Activated CD4-positive, alpha-beta memory T cell treated with anti-CD3 and anti-CD28 coated beads for 36 hours (primary cell): ENCODE measurements at places on chromosomes 13 and 19. TPM values are rescaled to one million over a fixed set of nuclear protein-coding genes. Genes with fewer than 3 reads are reported as not detected.

GSX1 gene
- total RNA-seq, result not detected

TMEM143 gene
- 17.9 TPM for total RNA-seq

UGGT2 gene
- not detected for total RNA-seq

DNA sequence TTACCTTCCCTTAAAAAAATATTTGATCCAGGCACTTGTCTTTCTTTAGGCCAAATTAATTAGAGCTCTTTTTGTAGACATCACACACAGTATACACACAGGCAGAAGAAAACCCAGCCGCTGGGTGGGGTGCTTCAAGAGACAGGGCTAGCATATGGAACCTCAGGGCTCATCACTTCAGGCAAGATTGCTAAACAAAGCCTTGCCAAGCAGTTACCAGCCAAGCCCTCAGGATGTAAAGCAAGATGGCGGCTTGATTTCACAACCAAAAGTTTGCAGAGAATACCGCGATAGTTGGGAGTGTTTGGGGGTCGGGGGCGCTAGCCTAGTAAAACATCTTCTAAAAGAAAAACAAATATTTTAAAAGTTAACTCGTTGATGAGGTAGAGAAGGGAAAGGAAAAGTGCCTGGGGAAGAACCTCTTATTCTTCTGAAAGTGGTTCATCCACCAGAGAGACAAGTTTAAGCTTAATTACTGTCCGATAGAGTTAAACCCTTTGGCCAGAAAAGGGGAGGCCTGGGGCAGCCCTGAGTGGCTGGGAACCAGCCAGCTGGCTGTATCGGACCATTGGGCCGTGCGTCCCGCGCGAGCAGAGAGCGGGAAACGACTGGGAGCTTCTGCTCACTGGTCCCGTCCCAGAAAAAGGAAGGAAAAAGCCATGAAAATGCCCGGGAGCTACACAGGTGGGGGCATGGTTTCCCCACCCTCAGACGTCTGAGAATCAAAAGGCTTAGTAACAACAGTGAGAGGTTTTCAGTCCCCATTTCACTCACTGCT is 254.9 kb upstream of the PCDH20 start:
- no peak for DNase-seq

DNA sequence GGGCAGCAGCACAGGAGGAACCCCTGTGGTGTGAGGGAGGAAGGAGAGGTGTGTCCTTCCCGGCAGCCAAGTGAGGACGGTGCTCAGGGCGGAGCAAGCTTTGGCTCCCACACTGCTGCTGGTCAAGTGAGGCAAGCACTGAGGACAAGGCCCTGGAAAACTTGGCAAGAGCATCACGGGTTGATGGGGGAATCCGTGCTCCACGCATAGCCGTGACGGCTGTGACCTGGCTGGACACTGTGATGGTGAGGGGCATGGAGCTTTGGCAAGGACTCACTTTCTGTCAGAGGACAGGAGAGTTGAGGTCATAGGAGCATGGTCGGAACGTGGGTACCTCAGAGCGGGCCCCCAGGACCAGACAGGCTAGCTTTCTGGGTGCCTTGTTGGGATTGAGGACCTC is 29.0 kb upstream of the SLC15A1 start:
- no peak for DNase-seq

- DNase-seq, result peak; percentile 86
Observed at GRCh38 chr19:14472202-14472938, 2.8 kb downstream of the PTGER1 start.

- no peak for DNase-seq
Observed at GRCh38 chr13:27627380-27627779, 5.7 kb downstream of the POLR1D start.

GRCh38 chr19:2775556-2776430 is 7.3 kb downstream of the SGTA start:
- DNase-seq, result peak; percentile 87

GRCh38 chr13:53151336-53152056 is 122.9 kb downstream of the OLFM4 start:
- peak; percentile 53 for DNase-seq
